ENCODE measurements at places on chromosomes 3 and 15. TPM values are rescaled to one million over a fixed set of nuclear protein-coding genes. Genes with fewer than 3 reads are reported as not detected.
A peak's percentile ranks its signal among the peaks of the same experiment; 100 is the strongest.

DNA sequence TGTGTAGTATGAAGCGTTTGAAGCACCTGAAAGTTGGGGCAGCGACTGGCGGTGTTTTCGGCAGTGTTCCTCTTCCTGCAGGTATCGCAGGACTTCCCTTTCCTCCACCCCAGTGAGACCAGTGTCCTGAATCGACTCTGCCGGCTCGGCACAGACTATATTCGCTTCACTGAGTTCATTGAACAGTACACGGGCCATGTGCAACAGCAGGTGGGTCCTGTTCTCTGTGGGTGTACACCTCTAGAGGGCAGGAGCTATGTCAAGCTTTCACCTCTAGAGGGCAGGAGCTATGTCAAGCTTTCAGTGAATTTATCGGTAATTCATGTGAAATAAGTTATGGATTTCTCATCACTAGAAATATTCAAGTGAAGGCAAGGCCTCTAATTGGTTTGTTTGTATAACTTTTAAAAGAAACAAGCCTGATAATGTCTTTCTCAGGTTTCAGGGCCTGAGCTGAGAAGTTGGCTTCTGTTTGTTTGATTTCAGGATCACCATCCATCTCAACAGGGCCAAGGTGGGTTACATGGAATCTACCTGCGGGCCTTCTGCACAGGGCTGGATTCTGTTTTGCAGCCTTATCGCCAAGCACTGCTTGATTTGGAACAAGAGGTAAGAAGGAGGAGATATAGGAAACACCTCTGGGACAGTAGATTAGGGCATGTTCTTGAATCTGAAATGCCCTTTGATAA is 5.3 kb downstream of the TUBGCP4 start:
- no peaks in the 10 kb centered on the region for H3K36me3 ChIP-seq
- no peak overlapping the region for H3K27ac ChIP-seq
- peaks cover 2% of the 10 kb centered on the region for H3K4me1 ChIP-seq
- H3K4me3 ChIP-seq: no peak overlapping the region
- peak; percentile 17 for DNase-seq

- H3K27ac ChIP-seq: no peak overlapping the region
- no peaks in the 10 kb centered on the region for H3K4me1 ChIP-seq
- H3K4me3 ChIP-seq: no peak overlapping the region
- DNase-seq: no peak
- H3K36me3 ChIP-seq: peaks cover 2% of the 10 kb centered on the region
- H3K27me3 ChIP-seq: no peaks in the 10 kb centered on the region
Observed at GRCh38 chr3:16319307-16319706, 54.3 kb downstream of the OXNAD1 start.

DNA sequence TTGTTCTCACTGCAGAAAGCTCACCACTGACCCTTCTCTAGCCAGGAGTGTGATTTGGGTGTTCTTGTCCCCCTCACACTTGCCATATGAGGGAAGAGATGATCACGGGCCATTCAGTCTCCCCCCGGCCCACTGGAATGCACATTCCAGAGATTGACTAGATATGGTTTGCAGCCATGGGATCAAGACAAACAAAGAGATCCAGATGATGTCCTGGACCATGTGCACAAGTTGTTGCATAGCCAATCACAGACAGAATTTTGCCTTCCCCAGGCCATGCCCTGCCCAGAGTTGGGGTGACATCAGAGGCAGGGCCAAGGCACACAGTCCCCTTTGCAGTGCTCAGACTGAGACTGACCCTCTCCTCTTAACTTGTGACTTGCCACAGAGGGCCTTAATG is 14.8 kb downstream of the MUC13 start:
- H3K27ac ChIP-seq: no peak overlapping the region
- H3K36me3 ChIP-seq: no peaks in the 10 kb centered on the region
- no peaks in the 10 kb centered on the region for H3K27me3 ChIP-seq
- no peaks in the 10 kb centered on the region for H3K4me1 ChIP-seq
- peak; percentile 35 for DNase-seq
- no peak overlapping the region for H3K4me3 ChIP-seq

Gene EIF4E3
- total RNA-seq: 1.8 TPM

- no peaks in the 10 kb centered on the region for H3K27me3 ChIP-seq
- no peaks in the 10 kb centered on the region for H3K4me1 ChIP-seq
- no peaks in the 10 kb centered on the region for H3K36me3 ChIP-seq
- no peak overlapping the region for H3K4me3 ChIP-seq
- no peak overlapping the region for H3K27ac ChIP-seq
Observed at GRCh38 chr15:45583731-45584639, 3.2 kb upstream of the BLOC1S6 start.

- no peaks in the 10 kb centered on the region for H3K36me3 ChIP-seq
- peaks cover 24% of the 10 kb centered on the region for H3K4me1 ChIP-seq
- no peaks in the 10 kb centered on the region for H3K27me3 ChIP-seq
- H3K27ac ChIP-seq: peak overlapping the region; percentile 80
- peak; percentile 99 for DNase-seq
Observed at GRCh38 chr3:29186131-29186599, 94.7 kb upstream of the RBMS3 start.

Gene AHSG
- total RNA-seq: not detected

Gene ZDHHC23
- total RNA-seq: 0.77 TPM

Gene NLGN1
- total RNA-seq: 2.1 TPM

Gene ZNF660
- 3.3 TPM for total RNA-seq

DNA sequence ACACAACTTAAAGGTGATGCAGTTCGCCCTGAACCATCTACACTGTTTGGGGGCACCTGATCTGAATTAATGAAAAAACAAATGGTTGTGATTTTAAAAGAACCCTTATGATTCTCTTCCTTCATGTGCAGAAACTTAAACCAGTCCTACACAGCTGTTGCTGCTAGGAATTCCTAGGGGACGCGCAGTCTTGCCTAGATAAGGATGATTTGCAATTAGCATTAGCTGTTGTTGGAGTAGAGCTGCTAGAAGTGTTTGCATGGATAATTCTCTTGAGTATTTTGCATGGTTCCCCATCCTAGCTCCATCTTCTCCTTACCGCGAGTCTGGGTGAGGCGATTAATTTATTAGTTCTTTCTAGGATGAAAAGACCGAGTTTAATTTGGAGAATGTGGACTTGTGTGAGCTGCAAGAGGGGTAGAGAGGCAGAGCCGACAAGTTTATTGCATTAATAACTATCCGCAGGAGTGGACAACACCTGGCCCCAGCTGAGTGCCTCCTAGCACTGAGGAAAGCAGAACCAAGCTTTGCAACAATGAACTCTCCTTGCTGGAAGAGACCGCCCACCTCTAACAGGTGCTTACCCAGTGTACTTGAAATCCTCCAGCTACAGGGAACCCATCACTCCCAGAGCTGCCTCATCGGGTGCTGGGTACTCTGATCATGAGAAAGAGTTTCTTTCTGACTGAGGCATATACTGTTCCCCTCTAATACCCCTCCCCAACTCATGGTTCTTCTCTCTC is 75.0 kb upstream of the WNT7A start:
- H3K4me1 ChIP-seq: no peaks in the 10 kb centered on the region
- no peak overlapping the region for H3K4me3 ChIP-seq
- no peak for DNase-seq
- no peak overlapping the region for H3K27ac ChIP-seq

DNA sequence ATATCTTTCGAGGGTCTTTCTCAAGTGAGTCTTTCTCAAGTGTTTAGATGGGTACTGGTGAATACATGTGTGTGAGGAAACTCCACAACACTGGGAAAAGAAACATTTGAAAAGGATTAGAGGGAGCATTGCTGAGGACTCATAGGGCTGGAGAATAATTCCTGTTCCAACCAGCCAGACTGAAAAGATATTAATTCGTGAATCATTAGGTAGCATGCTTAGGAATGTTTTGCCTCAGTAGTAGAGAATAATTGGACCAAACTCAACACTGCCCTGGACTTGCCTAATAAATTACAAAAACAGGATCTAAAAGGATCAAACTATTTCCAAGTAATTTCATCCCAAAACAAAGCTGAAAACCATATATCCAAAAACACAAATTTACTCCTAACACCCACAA is 17.3 kb downstream of the PP2D1 start:
- no peak for DNase-seq
- H3K27ac ChIP-seq: no peak overlapping the region
- H3K4me3 ChIP-seq: no peak overlapping the region
- H3K27me3 ChIP-seq: no peaks in the 10 kb centered on the region
- H3K4me1 ChIP-seq: no peaks in the 10 kb centered on the region
- no peaks in the 10 kb centered on the region for H3K36me3 ChIP-seq

DNA sequence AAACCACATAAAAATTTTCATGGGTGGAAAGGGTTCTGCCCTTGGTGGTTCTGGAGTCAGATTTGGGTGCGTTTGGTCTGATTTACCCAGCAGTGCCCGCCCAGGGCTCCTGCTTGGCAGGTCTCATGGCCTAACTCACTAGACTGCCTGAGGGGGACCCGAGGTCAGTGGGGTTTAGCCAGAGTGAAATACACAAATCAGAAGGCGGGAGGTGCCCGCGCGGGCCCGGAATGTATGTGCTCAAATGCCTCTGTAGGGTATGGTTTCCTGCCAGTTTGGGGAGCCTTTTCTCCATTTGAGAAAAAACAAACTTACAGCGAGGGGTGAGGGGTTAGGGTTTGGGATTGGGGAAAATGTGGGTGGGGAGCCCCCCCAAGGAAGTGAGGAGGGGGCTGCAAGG is 70.9 kb upstream of the POLG start:
- H3K27me3 ChIP-seq: peaks cover 68% of the 10 kb centered on the region
- H3K36me3 ChIP-seq: no peaks in the 10 kb centered on the region
- no peak overlapping the region for H3K27ac ChIP-seq

DNA sequence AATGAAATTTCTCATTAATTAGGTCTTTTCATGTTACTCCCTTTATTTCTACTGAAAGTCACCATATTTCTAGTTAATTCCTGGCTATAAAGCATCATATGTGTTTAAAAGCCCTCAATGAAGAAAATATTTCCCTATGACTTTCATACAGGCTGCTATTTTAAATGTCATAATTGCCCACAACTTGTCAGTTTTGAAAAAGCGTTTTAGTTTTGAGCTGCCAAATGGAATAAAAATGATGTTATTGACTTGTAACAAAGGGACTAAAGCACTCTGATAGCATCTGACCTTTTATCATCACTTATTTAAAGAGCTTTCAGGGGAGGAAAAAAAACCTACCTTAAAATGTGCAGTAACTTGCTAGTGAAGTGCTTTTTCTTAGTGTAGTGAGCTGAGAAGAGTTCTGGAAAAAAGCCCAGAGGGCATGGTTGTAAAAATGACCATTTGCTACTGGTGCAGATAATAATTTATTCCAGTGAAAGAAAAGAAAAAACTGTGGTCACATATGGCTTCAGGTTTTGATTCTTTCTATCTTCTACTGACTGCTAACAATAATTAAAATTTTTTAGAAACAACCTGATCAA is 877.2 kb downstream of the CADM2 start:
- H3K27ac ChIP-seq: no peak overlapping the region
- H3K4me3 ChIP-seq: no peak overlapping the region
- H3K4me1 ChIP-seq: no peaks in the 10 kb centered on the region
- H3K36me3 ChIP-seq: no peaks in the 10 kb centered on the region
- no peaks in the 10 kb centered on the region for H3K27me3 ChIP-seq
- no peak for DNase-seq

DNA sequence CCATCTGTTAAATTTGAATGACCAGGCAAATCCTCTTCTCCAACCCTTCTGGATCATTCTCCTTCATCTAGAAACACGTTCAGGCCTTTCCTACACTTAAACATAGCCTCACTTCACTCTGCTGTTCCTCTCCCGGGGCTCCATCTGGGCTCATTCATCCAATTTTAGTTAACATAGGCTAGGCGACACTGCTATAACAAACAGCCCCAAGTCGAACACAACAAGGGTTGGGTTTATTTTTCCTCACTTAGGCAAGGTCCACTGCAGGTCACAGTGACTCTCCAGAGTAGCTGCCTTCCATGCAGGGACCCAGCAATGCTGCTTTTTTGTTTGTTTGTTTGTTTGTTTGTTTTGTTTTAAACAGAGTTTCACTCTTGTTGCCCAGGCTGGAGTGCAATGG is 250.8 kb downstream of the XXYLT1 start:
- peaks cover 15% of the 10 kb centered on the region for H3K27me3 ChIP-seq
- no peaks in the 10 kb centered on the region for H3K36me3 ChIP-seq
- H3K4me1 ChIP-seq: no peaks in the 10 kb centered on the region

Gene FETUB
- total RNA-seq: not detected

DNA sequence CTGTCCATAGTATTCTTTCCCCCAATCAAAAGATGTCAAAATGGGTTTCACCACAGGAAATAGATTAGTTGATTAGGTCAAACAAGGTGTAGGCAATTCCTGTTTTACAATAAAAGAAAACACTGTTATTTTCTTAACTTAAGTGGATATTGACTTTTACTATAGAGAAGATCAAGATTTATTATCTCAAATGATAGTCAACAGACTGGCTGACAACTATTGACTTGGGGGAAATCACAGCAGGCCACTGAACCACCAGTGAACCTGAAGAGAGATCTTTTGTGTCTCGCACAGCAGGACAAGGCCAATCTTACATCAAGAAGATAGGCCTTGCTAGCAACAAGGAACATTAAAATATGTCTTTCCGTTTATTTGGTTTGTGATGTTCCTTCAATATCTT is 1187.6 kb downstream of the SI start:
- no peak for DNase-seq
- H3K4me3 ChIP-seq: no peak overlapping the region
- no peaks in the 10 kb centered on the region for H3K4me1 ChIP-seq
- no peaks in the 10 kb centered on the region for H3K36me3 ChIP-seq

DNA sequence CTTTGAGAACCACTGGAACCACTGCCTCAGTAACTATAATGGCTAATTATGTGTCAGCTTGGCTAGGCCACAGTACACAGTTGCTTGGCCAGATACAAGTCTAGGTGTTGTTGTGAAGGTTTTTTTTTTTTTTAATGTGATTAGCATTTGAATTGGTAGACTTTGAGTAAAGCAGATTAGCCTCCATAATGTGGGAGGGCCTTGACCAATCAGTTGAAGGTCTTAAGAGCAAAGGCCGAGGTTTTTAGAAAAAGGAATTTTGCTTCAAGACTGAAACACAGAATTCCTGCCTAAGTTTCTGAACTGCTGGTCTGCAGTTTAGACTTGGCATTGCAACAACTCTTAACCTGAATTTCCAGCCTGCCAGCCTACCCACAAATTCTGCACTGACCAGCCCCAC is 451.6 kb upstream of the AZI2 start:
- H3K4me3 ChIP-seq: no peak overlapping the region
- H3K27ac ChIP-seq: no peak overlapping the region
- H3K36me3 ChIP-seq: no peaks in the 10 kb centered on the region
- H3K4me1 ChIP-seq: no peaks in the 10 kb centered on the region

- H3K27ac ChIP-seq: no peak overlapping the region
- no peak overlapping the region for H3K4me3 ChIP-seq
- no peaks in the 10 kb centered on the region for H3K4me1 ChIP-seq
- no peaks in the 10 kb centered on the region for H3K36me3 ChIP-seq
Observed at GRCh38 chr3:15367059-15367458, 34.7 kb upstream of the SH3BP5 start.

GRCh38 chr3:72678867-72679266 is 169.4 kb downstream of the SHQ1 start:
- H3K4me1 ChIP-seq: no peaks in the 10 kb centered on the region
- H3K4me3 ChIP-seq: no peak overlapping the region
- no peaks in the 10 kb centered on the region for H3K36me3 ChIP-seq

Gene SCAANT1
- total RNA-seq: 1.7 TPM

Gene ZWILCH
- 11.6 TPM for total RNA-seq

DNA sequence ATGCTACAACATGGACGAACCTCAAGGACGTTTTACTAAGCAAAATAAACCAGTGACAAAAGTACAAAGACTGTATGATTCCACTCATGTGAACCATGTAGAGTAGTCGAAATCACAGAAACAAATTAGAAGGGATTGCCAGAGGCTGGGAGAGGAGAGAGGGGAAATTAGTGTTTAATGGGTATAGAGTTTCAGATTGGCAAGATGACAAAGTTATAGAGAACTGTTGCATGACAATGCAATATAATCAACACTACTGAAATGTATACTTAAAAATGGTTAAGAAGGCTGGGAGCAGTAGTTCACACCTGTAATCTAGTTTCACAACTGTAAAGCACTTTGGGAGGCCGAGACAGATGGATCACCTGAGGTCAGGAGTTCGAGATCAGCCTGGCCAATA is 36.9 kb downstream of the PLS1 start:
- no peaks in the 10 kb centered on the region for H3K4me1 ChIP-seq
- H3K4me3 ChIP-seq: no peak overlapping the region
